ENCODE measurements at places on chromosomes 12 and 14.

DNA sequence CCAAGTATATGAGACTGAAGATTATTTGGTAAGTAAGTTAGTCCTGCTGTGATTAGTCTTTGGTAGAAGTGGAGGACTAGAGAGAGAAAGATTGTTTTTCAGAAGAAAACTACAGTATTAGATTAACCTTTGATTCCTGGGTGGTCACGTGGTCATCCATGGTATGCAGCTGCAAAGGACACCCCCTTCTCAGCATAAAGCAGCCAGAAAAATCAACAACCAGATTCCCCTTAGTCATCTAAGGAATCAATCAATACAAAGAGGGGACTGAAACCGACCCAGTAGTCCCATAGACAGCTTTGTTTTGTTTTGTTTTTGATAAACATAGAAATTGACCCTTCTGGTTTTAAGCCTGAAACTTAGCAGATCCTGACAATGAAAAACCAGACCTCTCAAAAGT, 30.3 kb upstream of the MDGA2 start:
- no peak for DNase-seq

DNA sequence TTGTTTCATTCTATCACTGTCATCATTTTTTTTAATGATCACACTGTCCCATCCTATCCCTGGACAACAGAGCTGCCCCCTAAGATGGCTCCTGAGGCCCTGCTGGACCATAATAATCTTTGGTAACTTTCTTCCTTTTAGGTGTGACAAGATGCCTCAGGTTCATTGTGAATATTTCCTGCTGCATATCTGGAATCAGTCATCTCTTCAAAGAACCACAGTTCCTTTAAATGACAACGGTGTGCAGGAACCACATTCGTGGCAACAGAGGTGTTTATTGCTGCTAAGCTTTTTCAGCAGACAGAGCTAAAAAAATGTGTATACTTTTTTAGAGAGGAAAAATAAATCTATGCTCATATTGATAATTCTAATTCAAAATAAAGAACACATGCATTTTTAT, 312.9 kb downstream of the MED13L start:
- DNase-seq, result no peak

- no peak for DNase-seq
Observed at GRCh38 chr12:1919763-1920162, 1.3 kb upstream of the CACNA2D4 start.

DNA sequence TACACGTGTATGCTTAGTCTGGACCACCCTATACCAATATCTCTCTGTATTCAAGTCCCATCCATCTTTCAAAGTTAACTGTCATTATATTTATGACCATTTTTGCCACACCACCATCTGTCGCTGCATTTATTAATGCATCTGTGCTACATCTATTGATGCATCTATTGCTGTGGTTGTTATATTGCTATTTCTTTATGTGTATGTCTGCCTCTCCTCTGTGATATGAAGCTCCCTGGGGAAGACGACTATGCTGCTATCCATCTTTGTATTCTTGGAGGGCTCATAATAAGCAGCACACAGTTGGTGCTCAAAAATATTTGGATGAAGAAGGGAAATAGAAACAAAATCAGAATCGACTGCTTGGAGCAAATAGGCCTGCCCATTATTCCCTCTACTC, 357.6 kb downstream of the RPS29 start:
- no peak for DNase-seq

DNA sequence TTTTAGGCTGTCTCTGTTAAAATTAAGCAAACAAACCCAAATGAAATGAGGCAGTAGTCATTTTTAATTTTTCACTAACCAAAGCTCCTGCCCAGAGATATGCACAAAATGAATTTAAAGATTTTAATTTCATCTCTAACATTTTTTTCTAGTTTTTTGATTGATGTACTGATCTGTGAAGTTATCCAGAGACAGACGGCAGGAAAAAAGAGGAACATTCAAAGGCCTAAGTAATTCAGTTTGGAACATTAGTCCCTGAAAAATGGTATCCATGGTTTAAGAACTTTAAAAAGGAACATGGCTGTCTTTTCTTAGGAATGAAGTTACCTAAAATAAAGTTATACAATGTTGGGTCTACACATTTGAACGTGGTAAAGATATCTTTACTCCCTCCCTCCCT, 498.8 kb upstream of the LMO3 start:
- DNase-seq, result no peak

Data from stimulated activated CD8-positive, alpha-beta memory T cell treated with anti-CD3 and anti-CD28 coated beads, Interleukin-4, amount 100 ng/mL, for 1 hour (primary cell).